Lower lobe of right lung (tissue), 2 donors: ENCODE measurements at places on chromosomes 2 and 18. TPM values are rescaled to one million over a fixed set of nuclear protein-coding genes. Genes with fewer than 3 reads are reported as not detected.
A peak's percentile ranks its signal among the peaks of the same experiment; 100 is the strongest.

DNA sequence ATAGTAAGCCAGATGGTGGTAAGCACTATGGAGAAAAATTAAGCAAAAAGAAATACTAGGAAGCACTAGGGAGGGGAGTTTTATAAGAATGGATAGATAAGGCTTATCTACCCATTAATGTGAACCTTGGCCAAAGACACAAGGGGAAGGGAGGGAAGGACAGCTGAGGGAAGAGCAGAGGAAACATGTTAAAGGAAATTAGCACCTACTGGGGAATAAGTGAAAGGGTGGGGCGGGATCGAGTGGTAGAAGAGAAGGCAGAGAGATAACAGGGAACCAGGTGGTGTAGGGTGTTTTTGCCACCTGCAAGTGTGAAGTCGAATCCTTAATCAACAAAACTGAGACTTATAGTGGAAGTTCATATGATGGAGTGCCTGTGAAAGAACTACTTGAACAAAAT lies 1.7 kb downstream of the UNC80 start:
- no peak overlapping the region for H3K27ac ChIP-seq
- no peaks in the 10 kb centered on the region for H3K36me3 ChIP-seq
- DNase-seq, result no peak
- no peak overlapping the region for H3K4me3 ChIP-seq
- no peaks in the 10 kb centered on the region for H3K4me1 ChIP-seq

DNA sequence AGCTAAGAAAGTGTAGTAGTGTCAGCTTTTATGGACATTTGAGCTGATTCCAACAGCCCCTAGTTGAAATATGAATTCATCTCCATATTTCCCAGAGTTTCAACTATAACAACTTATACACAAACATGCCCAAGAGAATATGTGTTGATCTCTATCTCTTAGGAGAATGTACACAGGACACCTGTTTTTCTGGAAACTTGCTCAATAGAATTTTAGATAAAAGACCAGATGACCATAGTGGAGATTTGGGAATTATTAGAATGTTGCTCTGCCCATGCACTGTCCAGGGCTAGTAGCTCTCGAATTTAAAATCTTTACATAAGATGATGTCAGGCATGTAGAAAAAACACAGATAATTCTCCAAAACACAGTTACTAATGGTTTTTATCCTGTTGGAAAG lies 162.3 kb upstream of the VRK2 start:
- H3K27ac ChIP-seq, result no peak overlapping the region
- no peak for DNase-seq
- H3K4me3 ChIP-seq, result no peak overlapping the region
- H3K4me1 ChIP-seq, result no peaks in the 10 kb centered on the region
- no peaks in the 10 kb centered on the region for H3K27me3 ChIP-seq

- H3K27ac ChIP-seq, result no peak overlapping the region
- H3K36me3 ChIP-seq, result no peaks in the 10 kb centered on the region
- H3K4me1 ChIP-seq, result no peaks in the 10 kb centered on the region
- DNase-seq, result no peak
- no peaks in the 10 kb centered on the region for H3K27me3 ChIP-seq
These were observed 48.6 kb upstream of the FHL2 start for GRCh38 chr2:105447476-105447875.

The COL5A2 gene
- total RNA-seq, result 26.3 TPM

DNA sequence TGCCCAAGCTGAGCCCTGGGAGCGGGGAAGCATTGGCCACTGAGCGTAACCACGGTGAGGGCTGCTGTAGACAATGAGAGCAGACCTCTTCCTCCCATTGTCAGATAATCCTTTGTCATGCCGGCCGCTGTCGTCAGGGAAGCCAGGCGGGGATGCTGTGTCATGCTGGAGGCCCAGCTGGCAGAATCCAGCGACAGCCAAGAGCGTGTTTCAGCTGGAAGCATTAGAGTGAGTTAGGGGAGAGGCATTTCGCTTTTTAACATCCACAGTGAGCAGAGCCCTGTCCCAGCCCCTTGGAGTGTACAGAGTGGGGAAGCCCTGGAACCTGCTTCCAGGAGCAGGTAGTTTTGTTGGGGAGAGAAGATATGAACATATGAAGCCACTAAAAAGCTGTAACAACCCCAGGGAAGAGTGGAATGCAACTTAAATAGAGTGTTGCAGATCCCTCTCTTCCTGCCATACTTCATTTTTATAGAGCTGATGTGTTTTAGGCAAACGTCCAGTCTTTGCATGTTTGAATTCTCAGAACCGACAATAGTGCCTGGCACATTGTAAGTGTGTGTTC lies 7.0 kb downstream of the CTIF start:
- no peaks in the 10 kb centered on the region for H3K36me3 ChIP-seq
- peaks cover 45% of the 10 kb centered on the region for H3K4me1 ChIP-seq
- peak overlapping the region; percentile 22 for H3K27ac ChIP-seq
- H3K27me3 ChIP-seq, result no peaks in the 10 kb centered on the region
- peak; percentile 51 for DNase-seq

DNA sequence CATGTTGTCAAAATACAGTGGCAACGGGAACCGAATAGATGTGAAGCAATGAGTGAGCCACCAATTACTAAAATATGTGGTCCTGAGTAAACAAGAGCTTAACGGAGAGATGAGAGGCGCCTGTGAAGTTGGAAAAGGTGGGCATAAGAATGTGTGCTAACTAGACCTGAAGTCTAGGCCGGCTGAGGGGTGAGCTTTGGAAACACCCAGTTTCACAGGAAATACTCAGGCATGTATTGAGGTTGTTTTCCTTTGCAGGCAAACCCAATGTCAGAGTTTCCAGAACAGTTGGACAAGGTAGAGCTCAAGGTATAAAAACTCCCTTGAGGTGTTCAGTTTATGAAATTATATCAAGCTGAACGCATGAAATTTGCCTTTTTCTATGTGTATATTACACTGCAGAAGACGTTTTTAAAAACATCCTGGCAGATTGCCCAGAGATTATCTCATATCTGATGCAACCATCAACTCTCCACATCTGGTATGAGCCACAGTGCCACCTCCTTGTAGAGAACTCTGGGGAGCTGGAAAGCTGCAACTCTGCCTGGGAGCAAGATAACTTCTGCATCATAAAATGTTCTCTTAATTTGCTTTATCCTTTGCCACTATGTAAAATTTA lies 3.9 kb upstream of the WDSUB1 start:
- H3K4me3 ChIP-seq, result no peak overlapping the region
- H3K27me3 ChIP-seq, result no peaks in the 10 kb centered on the region
- H3K27ac ChIP-seq, result no peak overlapping the region
- no peak for DNase-seq
- no peaks in the 10 kb centered on the region for H3K36me3 ChIP-seq

The PIEZO2 gene
- 11.1 TPM for total RNA-seq

GRCh38 chr18:54381640-54382039 lies 23.9 kb downstream of the C18orf54 start:
- H3K27ac ChIP-seq, result no peak overlapping the region
- no peaks in the 10 kb centered on the region for H3K4me1 ChIP-seq
- no peaks in the 10 kb centered on the region for H3K36me3 ChIP-seq
- DNase-seq, result no peak
- H3K27me3 ChIP-seq, result no peaks in the 10 kb centered on the region

GRCh38 chr18:64539847-64540246 lies 391.0 kb upstream of the LINC00305 start:
- no peak overlapping the region for H3K4me3 ChIP-seq
- H3K4me1 ChIP-seq, result no peaks in the 10 kb centered on the region
- no peaks in the 10 kb centered on the region for H3K36me3 ChIP-seq
- DNase-seq, result no peak
- no peak overlapping the region for H3K27ac ChIP-seq

GRCh38 chr2:150526827-150527226 lies 39.4 kb upstream of the RND3 start:
- H3K4me3 ChIP-seq, result no peak overlapping the region
- no peak overlapping the region for H3K27ac ChIP-seq
- H3K27me3 ChIP-seq, result no peaks in the 10 kb centered on the region

GRCh38 chr2:222470802-222471468 lies 46.6 kb downstream of the SGPP2 start:
- H3K27me3 ChIP-seq, result no peaks in the 10 kb centered on the region
- no peak overlapping the region for H3K27ac ChIP-seq
- DNase-seq, result no peak
- no peaks in the 10 kb centered on the region for H3K36me3 ChIP-seq

DNA sequence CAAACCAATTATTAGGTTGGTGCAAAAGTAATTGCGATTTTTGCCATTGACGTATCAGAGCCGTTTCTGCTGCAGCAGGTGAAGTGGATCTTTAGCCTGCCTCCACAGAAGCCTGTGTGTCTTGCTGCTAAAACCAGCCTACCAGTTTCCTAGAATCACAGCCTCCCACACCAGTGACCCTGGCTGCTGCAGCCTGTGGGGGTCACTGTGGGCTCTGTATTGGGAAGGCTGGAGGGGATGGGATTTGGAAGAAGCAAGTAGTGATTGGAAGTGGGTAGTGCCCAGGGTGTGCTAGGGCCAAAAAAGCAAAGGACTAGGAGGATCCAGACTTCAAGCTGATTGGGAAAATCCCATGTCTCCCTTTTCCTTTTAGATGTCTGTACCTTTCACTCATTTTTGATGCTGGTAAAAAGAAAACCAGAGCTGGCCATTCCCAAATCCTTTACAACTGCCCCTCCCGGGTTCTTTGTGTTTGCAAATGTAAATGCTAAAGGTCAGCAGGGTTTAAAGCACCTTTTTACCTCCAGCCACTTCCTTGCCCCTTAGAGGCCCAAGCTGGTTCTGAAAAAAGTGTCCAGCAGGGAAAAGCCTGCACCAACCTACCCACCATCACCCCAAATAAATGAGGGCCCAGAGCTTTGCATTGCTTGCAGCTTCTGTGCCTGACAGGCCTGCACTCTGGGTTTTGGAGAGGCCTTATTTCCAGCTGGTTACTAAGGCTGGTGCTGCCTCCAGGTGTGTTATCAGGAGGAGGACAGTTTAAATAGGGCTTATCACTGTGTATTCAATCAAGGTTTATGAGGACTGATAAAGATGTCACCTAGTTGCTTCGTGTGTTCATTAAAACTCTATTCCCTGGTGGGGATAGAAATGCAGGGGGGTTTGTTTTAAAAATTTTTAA lies 172.0 kb downstream of the MIB1 start:
- no peaks in the 10 kb centered on the region for H3K27me3 ChIP-seq
- H3K4me1 ChIP-seq, result no peaks in the 10 kb centered on the region
- no peaks in the 10 kb centered on the region for H3K36me3 ChIP-seq
- no peak overlapping the region for H3K4me3 ChIP-seq
- H3K27ac ChIP-seq, result no peak overlapping the region
